Testis (tissue), 5 donors: ENCODE measurements at places on chromosomes 2 and 18. TPM values are rescaled to one million over a fixed set of nuclear protein-coding genes. Genes with fewer than 3 reads are reported as not detected.

DNA sequence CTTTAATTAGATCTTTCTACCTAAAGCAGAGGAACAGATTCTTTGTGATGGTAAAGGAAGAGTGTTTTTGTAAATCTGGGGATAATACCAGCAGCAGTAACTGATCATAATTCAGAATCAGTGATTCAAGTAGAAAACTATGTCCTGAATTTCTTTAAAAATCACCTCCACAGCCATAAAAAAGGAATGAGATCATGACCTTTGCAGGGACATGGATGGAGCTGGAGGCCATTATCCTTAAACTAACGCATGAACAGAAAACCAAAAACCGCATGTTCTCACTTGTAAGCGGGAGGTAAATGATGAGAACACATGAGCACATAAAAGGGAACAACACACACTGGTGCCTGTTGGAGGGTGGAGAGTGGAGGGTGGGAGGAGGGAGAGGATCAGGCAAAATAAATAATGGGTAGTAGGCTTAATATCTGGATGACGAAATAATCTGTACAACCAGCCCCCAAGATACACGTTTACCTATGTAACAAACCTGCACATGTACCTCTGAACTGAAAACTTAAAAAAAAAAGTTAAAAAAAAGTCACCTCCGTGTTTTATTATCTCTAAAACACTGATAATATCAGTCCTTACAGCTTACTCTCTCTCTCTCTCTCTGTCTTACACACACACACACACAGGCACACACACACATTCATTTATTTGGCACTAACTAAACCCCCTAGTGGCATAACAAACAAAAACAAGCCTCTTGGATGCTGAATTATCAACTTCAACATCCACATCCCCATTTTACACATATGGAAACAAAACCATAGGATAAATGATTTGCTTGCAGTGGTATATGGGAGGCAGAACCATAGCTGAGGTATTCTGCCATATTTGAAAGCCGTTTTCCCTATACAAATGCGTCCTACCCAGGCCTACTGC lies 1.4 kb downstream of the TM4SF20 start:
- no peak for DNase-seq

DNA sequence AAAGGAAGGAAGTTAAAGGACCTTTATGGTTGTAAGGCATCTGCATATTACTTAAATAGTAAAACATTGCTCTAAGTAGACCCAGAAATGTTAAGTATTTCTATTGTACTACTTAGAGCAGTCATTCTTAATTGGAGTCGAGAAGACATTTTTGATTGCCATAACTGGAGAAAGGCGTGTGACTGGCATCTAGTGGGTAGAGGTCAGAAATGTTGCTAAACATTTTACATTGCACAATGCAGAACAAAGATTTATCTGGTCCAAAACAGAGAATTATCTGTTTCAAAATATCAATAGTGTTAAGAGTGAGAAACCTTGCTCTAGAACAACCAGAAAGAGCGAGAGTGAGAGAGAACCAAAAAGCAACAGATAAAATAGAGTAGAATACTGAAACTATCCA lies 23.3 kb upstream of the ROCK1 start:
- DNase-seq: no peak

GRCh38 chr2:142052220-142052863 lies 78.5 kb downstream of the LRP1B start:
- DNase-seq: no peak

The IL1RL2 gene
- 0.24 TPM for total RNA-seq

The SLC9A4 gene
- 0.31 TPM for total RNA-seq

The SEPTIN10 gene
- 151 TPM for total RNA-seq

The RIT2 gene
- total RNA-seq: not detected
